ENCODE measurements at places on chromosomes 6 and 20.
A peak's percentile ranks its signal among the peaks of the same experiment; 100 is the strongest.

- DNase-seq = no peak
These were observed 32.2 kb upstream of the OCSTAMP start for GRCh38 chr20:46582648-46583047.

GRCh38 chr6:132464538-132465256 lies 48.2 kb downstream of the STX7 start:
- no peak for DNase-seq

- DNase-seq = no peak
These were observed 395 bp downstream of the NELFE start for GRCh38 chr6:31958412-31958740.

GRCh38 chr6:129994410-129994809 lies 24.0 kb upstream of the L3MBTL3 start:
- DNase-seq = no peak

- no peak for DNase-seq
These were observed 23.3 kb downstream of the TMEM242 start for GRCh38 chr6:157300006-157300405.

- peak; percentile 47 for DNase-seq
These were observed 1.3 kb downstream of the MAPK14 start for GRCh38 chr6:36028877-36029324.

DNA sequence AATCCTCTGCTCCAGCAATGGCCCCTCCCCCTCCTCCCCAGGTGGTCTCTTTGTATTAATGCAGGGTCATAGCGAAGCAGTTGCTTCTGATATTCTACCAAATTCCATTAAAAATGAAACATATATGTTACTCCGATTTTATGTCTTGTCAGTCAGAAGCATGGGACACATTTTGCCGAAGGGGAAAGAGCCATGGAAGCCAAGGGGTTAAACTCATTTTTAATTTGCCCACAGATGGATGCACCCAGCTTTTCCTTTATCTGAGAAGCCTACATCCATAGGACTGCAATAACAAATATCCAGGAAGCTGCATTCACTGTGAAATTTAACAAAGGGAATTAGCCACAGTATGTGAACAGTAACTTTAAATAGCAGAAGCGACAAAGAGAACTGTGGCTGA lies 688.2 kb downstream of the QKI start:
- DNase-seq = no peak

- no peak for DNase-seq
These were observed 26.1 kb downstream of the C6orf141 start for GRCh38 chr6:49576618-49577017.

DNA sequence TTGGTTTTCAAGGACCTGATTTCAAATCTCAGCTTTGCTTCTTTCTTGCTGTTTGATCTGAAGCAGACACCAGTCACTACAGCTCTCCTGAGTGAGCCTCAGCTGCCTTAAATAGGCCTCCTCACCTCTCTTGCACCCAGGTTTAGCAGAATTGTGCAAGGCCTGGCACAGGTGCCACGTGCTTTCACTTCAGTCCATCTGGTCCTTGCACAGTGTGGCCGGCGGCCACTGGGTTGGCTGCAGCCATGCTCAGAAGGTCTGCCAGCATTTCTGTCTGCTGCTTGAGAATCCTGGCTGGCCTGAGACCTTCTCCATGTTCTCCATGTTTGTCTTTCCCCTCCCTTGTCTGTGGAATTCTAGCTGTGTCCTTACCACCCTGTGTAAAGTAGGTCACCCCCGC lies 14.5 kb upstream of the DAAM2 start:
- no peak for DNase-seq

DNA sequence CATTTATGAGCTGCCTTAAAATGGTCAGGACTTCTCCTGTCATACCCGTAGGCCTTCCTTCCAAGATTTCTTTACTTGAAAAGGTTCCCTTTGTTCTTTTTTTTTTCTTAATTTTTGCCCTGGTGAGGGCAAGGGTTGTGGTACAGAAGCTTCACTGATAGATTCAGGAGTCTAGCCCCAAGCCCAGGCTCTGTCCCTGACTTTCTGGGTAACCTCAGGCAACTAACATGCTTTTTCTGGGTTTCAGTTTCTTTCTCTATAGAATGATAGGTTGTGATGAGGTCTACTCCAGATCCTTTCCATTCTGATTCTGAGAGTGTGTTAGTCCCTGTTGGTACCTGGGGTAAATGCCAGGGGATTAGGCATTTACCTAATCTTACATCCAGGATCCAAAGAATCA lies 21.2 kb downstream of the SNPH start:
- DNase-seq = no peak

- DNase-seq = no peak
These were observed 50.5 kb downstream of the HAO1 start for GRCh38 chr20:7889736-7890135.

DNA sequence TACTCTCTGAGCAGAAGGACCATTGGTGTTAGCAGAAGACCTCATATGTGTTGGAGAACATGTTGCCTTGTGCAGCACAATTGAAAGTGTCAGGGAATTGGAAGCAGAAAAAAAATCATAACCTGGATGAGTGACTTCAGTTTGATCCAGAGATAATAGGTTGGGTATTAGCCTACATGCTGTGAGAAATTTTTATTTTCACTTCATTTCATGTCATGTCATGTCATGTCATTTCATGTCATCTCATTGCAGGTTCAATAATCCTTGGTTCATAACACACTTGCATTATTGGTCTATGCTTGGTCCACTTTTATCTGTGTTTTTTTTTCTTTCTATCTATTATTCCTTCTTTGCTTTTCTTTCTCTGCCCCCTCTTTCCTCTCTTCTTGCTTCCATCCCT lies 34.3 kb downstream of the AKAP7 start:
- no peak for DNase-seq

DNA sequence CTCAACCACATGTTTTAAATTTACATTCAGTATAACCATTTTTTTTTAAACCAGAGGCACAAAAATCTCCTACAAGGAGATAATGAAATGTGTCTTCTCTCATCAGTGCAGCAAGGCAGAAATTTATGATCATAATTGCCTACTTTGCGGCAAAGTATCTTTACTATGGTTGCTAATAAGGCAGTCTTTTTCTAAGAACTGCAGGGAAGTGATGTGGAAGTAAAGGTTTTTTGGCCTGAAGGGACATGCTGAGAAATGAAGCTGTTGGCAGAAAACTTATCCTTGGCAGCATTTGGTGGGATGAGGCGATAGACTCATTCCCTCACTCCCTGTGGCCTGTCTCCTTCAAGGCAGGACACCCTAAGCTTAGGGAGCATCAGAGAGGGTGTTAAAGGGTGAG lies 48.7 kb downstream of the SCGN start:
- no peak for DNase-seq

All from D341Med (cell line).